ENCODE measurements at places on chromosomes 5 and 9.

- DNase-seq = no peak
These were observed 1.5 kb downstream of the SHROOM1 start for GRCh38 chr5:132828846-132829494.

DNA sequence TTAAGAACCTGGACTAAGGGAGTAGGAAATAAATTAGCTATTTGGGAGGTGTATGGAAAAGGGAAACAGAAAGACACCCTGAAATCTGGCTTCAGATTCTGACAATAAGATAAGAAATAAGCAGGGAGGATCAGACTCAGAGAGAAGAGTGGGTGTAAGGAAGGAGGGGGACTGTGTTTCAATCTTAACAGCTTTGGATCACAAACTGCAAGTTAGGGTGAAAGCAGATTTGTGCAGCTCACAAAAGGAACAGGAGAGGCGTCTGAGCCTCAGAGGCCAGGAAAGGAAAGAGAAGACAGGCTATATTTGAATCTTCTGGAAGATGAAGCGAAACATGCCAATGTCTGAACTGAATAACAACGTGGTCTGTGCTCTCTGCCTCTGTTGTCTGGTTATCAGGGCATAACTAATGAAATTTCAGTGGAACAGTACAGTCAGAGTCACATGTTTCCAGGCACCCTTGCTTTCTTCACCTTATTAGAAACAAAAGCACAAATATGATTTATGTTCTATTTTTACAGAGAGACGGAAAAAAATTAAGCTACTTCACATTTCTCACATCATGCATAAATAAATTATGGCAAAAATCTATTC lies 26.6 kb downstream of the SGTB start:
- DNase-seq = no peak

GRCh38 chr9:78396087-78396486 lies 99.2 kb downstream of the PSAT1 start:
- no peak for DNase-seq

GRCh38 chr5:114308508-114308907 lies 53.4 kb upstream of the KCNN2 start:
- DNase-seq = no peak

DNA sequence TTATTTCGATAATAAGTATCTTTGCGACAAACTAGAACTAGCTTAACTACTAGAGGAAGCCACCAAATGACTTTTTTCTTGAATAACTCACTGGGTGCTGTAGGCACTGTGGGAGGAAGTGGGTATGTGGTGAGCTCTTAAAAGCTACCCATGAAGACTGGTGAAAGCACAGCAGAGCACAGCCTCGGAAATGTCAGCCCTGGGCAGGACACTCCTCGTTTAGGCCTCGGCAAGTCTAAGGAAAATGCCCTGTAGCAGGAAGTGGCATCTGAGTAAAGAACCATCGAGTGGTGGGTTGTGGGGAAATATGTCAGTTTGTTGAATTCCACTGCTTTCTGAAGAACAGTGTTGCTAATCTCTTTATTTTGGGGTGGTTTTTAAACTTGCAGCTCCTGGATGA lies 44.0 kb upstream of the NCS1 start:
- DNase-seq = peak; percentile 16

DNA sequence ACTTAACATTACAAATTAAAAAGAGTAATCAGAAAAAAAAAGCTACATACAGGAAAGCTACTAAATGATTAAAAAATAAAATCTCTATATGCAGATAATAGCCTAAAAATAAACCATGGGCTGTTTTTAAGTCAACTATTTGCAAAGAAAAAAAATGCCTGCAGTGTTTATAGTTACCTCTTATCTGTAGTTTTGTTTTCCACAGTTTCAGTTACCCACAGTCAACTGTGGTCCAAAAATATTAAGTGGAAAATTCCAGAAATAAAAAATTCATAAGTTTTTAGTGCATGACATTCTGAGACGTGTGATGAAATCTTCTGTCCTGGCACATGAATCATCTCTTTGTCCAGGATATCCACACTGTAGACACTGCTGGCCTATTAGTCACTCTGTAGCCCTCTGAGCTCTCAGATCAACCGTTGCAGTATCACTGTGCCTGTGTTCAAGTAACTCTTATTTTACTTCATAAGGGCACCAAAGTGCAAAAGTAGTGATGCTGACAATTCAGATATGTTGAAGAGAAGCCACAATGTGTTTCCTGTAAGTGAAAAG lies 59.2 kb downstream of the PRELID2 start:
- peak; percentile 78 for DNase-seq

DNA sequence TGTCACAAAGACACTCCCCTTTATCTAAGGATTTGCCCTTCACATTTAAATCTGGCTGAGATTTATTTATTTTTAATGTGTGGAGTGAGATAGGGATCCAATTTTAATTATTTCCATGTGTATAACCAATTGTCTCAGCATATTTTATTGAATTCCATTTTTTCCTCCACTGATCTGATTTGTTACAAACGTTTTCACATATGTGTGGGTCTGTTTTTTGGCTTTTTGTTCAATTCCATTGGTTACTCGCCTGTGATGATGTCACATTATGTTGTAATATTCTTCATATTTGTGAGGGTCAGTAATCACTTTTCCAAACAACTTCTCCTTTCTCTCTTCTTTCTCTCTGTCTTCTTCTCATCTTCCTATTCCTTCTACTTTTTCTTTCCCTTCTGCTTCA lies 278.3 kb upstream of the RFX3 start:
- DNase-seq = no peak

- DNase-seq = no peak
These were observed 35.1 kb downstream of the PJA2 start for GRCh38 chr5:109374625-109375024.

- peak; percentile 51 for DNase-seq
These were observed 11.1 kb downstream of the FGF1 start for GRCh38 chr5:142674531-142675469.

DNA sequence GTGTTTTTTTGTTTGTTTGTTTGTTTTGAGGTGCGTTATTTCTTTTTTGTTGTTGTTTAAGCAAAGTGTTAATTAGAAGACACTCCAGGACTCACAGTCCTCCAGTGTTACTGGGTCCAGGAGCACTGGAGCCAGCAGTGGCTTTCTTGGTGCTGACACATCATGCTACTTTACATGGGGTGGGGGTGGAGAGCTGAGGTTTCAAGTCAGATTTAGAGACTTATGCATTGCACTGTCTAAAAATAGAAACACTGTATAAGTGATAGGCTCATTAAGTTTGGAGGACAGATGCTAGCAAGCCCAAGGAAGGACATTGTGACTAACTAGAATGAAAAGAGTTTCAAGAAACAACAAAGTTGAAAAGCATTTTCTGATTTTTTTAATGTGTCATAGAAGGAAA lies 2209.2 kb downstream of the MAT2B start:
- DNase-seq = no peak

Data from myocyte (in vitro differentiated cells).